ENCODE measurements at places on chromosomes 5 and 9.

- DNase-seq = no peak
These were observed 1767.7 kb downstream of the EFNA5 start for GRCh38 chr5:105903069-105903468.

DNA sequence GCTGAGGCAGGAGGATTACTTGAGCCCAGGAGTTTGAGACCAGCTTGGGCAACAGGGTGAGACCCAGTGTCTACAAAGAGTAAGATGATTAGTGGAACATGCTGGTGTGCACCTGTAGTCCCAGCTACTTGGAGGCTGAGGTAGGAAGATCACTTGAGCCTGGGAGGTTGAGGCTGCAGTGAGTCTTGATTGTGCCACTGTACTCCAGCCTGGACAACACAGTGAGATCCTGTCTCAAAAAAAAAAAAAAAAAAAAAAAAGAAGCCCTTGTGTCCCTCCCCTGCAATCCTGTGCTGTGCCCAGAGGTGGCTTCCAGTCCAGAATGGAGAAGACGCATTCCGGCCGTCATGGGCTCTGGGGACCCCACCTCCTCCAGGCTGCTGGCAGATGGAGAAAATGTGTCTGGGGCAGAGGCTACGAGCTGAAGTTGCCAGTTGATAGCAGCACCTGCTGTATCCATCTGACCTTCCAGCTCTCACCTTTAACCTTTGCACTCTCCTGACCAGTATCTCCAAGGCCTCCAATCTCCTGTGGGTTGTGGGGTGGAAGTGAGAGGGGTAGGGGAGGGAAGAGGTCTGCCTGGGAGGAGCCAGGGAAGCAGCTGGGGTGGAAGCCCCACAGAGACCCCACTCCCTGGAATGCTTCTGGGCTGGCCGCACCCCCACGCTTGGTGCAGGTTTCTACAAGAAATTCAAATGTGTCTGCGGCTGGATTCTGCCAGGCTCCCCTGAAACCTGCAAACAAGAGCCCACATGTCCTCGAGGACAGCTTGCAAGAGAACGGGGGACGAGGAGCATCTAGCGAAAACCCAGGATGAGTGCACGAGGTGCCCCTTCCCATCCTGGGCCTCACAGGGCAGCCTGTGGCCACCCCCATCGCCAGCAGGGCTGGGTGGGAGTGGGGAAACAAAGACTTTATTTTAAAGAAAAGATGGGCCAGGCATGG, 148.3 kb upstream of the IER5L start:
- no peak for DNase-seq

DNA sequence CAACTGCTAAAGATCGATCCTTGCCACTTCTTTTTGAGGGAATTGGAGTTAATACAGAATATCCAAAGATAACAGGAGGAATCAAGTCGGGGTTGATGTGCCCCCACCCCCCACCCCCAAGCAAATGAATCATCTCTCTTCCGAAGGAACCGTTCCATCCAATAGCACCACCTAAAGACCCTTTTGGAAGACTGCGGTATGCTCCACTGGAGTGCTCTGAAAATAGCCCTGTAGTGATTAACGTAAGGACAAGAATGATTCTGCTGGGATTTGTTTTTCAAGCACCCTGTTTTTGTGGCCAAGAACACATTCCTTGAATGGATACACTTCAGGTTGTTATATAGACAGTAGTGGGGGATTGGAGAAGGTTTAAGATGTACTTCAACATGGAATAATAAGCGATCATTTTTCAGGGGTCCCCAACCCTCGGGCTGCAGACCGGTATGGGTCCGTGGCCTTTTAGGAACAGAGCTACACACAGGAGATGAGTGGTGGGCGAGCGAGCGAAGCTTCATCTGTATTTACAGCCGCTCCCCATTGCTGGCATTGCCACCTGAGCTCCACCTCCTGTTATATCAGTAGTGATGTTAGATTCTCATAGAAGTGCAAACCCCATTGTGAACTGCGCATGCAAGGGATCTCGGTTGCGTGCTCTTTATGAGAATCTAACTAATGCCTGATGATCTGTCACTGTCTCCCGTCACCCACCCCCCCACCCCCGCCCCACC, 44.5 kb upstream of the TMEM252 start:
- no peak for DNase-seq

DNA sequence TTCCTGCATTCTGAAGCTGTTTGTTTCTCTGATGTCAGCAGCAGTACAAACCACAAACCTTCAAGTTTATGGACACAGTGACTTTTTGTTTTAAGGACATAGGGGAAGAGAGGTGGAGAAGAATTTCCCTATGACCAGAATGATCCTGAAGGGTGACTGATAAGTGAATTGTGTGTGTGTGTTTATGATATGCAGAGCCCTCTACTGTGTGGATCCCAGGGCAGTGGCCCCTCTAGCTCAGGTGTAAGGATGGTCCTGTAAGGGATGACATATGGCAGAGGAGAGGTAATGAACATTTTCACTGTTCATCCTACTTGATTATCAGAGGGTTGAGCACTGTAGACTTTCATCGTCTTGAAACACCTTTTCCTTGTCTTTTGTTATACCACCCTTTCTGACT, 30.6 kb upstream of the TMED7 start:
- DNase-seq = no peak

DNA sequence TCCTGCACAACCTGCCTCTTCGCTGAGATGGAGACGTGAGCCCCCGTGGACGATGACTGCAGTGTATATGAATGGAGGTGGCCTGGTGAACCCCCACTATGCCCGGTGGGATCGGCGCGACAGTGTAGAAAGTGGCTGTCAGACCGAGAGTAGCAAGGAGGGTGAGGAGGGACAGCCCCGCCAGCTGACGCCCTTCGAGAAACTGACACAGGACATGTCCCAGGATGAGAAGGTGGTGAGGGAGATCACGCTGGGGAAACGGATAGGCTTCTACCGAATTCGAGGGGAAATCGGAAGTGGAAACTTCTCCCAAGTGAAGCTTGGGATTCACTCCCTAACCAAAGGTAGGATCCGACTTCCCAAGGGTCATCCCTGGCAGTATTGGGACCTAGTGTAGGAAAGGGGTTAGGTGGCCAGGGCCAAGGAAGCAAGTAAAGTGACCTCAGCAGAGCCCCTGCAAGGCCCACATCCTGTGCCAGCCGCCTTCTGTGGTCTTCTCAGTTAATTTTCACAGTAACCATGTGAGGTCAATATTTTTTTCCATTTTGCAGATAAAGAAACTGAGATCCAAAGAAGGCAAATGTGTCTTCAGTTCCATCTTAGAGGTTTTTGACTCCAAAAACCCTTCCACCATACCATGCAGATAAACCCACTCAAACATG, 53.8 kb downstream of the NIM1K start:
- DNase-seq = no peak

Data from activated CD4-positive, alpha-beta T cell treated with anti-CD3 and anti-CD28 coated beads, Interleukin-2, amount 50 U/mL, for 24 hours (primary cell).